ENCODE measurements at places on chromosomes 11 and 22.

DNA sequence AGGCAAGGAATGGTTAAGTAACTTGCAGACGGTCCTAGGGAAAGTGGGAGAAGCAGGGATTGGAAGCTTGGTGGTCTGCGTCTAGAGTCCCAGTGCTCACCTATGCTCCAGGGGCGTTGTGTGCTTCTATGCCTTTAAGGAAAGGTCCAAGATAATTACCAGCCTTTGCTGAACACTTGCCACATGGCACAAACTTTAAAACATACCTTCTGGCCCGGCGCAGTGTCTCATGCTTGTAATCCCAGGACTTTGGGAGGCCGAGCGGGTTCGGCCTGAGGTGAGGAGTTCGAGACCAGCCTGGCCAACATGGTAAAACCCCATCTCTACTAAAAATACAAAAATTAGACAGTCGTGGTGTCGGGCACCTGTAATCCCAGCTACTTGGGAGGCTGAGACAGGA is 2.3 kb downstream of the POLDIP3 start:
- no peak for DNase-seq

- DNase-seq, result no peak
These were observed 92.7 kb upstream of the TIMP3 start for GRCh38 chr22:32708830-32709229.

DNA sequence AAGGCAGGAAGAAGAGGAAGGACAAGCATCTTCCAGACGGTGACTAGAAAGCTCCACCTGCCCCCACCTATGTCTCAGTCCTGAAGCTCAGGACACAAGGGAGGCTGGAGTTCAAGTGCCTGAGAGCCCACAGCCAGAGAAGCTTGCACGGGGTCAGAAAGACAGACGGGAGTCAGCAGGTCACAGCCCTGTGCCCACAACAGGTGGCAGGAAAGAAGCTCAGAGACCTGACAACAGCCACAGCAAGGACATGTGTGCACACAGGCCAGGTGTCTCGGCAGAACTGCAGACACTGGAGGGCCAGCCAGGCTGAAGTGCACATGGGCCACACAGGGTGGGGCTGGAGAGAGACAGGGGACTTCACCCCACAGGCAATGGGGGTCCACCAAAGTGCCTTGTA is 37.2 kb upstream of the MOB2 start:
- DNase-seq, result no peak

DNA sequence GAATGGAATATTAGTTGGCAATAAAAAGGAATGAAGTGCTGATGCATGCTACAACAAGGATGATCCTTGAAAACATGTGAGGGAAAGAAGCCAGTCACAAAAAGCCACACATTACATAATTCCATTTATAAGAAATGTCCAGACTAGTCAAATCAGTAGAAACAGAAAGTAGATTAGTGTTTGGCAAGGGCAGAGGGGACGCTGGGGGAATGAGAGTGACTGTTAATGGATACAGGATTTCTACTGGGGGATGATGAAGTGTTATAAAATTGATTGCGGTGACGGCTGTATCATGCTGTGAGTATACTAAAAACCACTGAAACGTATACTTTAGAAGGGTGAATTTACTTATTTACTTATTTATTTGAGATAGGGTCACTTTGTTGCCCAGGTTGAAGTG is 57.9 kb downstream of the C11orf58 start:
- no peak for DNase-seq

- peak; percentile 32 for DNase-seq
These were observed 17.3 kb upstream of the OOSP4B start for GRCh38 chr11:59999691-60000090.

GRCh38 chr22:46074771-46075551 is 75.4 kb upstream of the PPARA start:
- DNase-seq, result no peak

DNA sequence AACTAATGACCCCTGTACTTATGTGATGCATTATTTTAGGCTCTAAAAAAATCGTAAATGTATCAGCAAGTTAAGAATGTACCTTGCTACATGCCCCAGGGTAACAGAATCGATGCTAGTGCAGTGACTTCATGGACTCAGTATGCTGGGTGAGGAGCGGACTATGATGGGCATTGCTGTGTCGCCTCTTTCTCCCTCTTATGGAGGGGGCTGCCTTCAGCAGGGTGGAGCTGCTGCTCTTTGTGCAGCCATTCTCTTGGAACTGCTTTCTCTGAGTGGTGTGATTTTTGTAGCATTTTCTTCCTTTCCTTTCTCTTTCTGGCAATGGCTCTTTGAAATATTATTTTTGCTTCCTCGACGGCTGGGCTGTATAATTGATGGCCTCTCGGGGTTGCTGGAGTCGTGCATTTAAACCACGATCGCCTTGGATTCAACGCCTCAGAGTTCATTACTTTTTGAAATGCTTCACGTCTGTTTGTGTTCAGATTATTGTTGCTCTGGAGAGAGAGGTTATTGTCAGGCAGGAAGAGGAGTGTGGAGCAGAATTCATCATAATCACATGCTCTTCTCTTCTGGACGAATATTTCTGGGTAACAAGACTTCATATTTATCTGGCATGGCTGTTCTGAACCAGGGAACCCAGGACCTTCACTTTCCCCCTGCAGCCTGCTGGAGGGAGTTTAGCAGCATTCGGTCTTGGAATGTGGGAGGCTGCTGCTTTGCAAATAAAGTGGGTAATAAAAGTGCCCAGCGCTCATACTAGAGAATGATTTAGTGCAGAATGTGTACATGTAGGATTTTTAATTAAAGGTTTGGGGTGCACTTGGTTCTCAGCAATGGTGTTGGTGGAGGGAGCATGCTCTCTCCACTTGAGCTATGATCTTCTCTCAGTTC is 804.2 kb downstream of the NTM start:
- no peak for DNase-seq

- peak; percentile 29 for DNase-seq
These were observed 1.7 kb upstream of the EIF4ENIF1 start for GRCh38 chr22:31491218-31491962.

DNA sequence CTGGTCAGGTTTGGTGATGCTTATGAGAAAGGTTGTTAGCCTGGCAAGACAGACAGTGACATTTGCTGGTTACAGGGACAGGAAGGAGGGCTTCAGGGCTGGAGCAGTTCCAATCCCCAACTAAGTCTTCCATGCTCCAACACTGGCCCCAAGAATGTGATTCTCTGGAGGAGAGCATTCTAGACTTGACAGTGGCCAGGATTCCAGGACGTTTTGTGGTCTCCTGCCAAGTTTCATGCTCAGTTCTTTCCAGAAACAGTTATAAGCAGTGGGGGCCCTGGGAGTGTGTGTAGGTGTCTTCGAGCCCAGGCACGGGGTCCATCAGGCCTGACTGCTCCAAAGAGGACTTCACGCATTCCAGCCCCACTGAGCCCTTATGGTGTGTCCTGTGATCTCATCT is 8.9 kb upstream of the GRK3 start:
- DNase-seq, result no peak

- DNase-seq, result no peak
These were observed 999.7 kb upstream of the RAG2 start for GRCh38 chr11:37597776-37598175.

- no peak for DNase-seq
These were observed 224.3 kb upstream of the PITPNB start for GRCh38 chr22:28143241-28143865.

- no peak for DNase-seq
These were observed 17.8 kb downstream of the NAGA start for GRCh38 chr22:42052765-42053164.

- DNase-seq, result no peak
These were observed 11.1 kb downstream of the APOL5 start for GRCh38 chr22:35728639-35729308.

DNA sequence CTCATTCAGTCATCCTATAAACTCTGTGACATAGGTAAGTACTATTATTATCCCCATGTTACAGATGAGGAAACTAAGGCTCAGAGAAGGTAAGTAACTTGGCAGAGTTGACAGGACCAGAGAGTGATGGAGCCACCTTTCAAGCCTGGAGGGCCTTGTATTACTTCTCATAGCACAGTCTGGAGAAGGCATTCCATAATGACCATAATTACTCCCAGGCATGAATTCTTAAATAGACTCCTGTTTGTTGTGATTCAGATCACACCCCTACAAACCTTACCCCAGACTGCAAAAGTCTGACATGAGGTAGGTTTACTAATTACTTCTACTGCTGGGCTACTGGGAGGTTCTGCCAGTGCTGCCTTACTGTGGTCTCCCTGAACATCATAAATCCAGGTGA is 77.0 kb downstream of the CD44 start:
- DNase-seq, result no peak

DNA sequence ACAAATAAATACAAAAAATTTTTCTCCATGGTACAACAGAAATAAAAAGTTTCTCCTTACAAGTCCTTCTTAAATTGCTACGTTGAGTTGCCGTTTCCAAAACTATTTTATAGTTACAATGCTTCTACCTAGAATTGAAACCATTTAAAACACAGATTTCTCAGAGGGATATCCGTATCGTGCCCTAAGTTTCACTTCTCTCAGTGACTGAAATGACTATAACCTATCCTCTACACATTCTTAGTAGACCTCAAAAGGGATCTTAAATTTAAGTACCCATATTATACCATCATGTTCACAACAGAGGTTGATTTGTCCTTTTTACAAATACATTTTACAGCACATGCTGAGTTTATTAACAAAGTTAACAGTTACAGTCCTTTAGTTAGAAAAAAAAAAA is 44.1 kb downstream of the USP28 start:
- no peak for DNase-seq

DNA sequence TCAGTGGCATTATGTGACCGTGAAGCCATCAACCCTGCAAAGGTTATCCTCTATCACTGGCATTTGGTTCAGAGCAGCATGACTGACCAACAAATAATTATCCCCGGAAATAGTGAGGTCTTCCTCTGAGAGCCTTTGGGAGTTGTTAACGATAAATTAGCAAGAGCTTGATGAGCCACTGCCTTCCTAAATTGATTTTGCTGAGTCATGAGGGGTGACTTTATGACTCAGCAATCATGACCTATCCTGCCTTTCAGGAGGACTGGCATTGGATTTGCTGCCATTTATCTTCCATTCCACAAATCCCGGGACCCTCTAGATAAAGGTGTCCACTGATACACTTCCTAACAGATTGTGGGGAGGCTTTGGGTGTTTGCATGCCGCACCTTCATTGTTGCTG is 80.8 kb upstream of the MTNR1B start:
- no peak for DNase-seq

DNA sequence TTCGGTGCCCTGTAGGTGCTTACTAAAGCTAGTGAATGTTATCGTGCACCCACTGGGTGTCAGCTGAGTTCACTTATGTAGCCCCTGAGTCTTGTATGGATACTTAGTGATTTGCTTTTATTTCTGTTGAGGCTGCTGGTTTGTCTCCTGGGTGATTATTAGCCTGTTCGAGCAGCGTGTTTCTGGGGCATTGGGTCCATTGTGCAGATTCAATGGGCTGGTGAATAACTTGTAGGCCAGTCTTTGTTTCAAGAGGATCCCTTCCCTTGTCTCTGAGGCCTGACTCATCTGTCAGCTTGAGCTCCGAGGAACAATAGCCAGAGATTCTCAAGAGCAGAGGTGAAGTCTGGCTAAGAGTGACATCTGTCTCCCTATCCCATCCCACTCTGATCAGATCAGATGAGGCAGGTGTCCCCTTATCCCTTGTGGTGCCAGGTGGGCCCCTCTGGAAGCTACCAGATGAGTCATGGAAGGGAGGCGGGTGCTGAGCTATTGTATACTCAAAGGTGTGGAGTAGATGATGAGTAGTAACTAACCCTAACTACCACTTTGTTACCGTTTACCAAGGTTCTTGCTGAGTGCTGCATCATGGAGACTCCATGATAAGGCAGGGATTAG is 3.7 kb downstream of the MIAT start:
- no peak for DNase-seq

DNA sequence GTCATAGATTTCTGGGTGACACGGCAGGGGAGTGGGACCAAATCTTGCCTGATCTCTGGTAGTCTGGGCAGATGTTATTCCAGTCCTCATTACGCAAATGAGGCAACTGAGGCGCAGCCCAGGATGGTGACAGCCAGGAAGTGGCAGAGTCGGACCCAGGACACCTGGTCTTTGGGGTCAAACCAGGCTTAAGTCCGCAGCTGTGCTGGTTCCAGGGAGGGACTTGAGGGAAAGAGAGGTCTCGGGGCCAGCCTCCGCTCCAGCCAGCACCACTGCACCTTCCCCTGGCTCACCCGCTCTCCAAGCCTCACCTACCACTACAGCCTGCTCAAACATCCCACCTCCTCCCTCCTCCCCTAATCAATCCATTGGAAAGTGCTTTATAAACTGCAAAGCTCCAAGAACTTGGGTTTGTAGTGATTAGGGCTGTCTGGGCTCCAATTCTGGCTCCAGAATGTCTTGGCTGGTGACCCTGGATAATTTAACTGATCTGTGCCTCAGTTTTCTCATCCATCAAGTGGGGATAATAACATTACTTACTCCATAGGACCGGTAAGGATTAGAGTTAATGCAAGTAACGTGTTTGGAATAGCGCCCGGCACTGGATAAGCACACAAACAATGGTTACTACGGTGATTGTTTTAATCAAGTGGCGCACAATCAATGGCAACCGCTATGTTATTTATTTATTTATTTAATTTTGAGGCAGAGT is 526 bp upstream of the PNPLA5 start:
- no peak for DNase-seq

- no peak for DNase-seq
These were observed 226.0 kb upstream of the C11orf87 start for GRCh38 chr11:109196016-109196415.

DNA sequence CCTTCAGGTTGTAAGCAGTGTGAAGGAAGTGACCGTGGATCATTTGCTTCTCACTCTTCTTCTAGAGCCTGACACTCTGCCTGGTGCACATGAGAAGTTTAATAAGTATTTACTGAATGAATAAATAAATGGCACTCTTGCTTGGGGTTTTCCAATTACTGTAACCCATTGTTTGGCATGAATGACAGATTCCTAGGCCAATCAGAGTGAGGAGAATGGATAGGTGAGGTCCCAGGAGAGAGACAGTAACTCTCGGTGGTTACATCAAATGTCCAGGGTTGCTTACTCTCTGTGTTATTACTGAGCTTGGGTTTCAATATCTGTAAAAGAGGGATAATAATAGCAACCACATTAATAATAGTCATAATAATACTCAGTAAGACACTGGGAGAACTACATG is 204.2 kb upstream of the ISX start:
- DNase-seq, result no peak

- DNase-seq, result peak; percentile 63
These were observed 152.8 kb upstream of the ZBED5 start for GRCh38 chr11:11010624-11011127.

DNA sequence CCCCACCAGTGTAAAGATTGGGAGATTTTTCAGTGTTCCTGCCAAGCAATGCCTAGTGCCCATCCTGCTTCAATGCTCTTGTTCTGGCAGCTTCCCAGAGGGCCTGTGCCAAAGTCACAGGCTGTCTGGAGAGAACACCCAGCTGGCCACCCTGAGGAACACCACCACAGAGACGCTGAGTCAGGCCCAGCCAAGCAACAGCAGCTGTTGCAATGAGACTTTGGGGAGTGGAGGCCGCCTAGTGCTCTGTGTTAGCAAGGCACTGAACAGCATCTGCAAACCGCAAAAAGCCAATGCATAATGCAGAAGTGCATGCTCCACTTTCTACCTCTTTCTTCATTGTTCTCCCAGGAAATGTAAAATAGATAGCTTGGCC is 168.1 kb downstream of the NXPE2 start:
- peak; percentile 55 for DNase-seq
